ENCODE measurements at places on chromosomes 5 and 9.

DNA sequence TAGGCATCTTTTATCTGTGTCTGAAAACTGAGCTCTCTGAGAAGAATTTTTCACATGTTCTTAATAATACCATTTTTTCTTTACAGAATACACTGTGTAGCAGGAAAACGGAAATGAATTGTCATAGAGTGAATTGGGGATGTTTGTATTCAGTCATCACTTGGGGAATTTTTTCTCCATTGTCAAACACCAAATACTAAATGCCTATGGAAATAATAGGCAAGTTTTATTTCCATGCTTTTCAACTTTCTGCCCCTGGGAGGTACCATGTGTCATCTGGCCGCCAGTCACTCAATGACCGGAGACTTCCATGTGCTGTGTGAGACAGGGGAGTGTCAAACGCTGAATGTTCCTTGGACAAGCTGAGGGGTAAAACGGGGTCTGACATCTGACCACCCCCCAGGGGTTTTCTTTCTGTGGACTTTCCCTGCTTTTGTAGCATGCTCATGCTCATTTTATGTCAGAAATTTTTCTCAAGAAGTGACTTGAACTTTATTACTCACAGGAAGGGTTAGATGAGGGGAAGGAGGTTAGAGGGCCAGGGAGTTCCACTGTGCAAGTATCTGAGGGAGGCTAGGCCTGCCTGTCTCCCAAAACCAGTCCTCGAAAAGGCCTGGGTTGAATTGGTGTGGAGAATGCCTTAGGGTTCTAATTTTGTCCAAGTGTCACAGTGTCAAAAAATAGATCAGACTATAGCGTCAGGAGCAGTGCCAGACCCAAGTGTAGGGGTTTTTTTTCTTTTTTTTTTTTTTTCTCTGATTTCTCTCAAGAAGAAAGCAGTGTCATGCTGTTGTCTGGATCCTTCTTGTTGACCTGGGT is 438.6 kb downstream of the AGTPBP1 start:
- DNase-seq = no peak

DNA sequence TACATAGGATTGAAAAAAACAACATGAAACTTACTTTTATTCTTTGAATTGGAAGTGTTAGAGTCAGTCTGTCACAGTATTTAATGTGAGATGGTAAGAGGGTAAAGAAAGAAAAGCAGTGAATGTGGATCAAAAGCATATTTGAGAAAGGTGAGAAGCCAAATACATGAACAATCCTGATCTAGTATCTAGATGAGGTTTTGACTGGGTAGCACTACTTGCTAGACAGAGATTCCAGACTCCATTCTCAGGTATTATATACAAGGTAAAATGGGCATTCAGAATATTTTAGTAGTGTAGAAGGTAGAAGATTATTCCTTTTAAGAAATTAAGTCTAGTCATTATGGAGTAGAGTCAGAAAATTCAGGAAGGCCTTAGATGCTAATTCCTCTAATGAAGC is 62.2 kb downstream of the SLC38A9 start:
- no peak for DNase-seq

DNA sequence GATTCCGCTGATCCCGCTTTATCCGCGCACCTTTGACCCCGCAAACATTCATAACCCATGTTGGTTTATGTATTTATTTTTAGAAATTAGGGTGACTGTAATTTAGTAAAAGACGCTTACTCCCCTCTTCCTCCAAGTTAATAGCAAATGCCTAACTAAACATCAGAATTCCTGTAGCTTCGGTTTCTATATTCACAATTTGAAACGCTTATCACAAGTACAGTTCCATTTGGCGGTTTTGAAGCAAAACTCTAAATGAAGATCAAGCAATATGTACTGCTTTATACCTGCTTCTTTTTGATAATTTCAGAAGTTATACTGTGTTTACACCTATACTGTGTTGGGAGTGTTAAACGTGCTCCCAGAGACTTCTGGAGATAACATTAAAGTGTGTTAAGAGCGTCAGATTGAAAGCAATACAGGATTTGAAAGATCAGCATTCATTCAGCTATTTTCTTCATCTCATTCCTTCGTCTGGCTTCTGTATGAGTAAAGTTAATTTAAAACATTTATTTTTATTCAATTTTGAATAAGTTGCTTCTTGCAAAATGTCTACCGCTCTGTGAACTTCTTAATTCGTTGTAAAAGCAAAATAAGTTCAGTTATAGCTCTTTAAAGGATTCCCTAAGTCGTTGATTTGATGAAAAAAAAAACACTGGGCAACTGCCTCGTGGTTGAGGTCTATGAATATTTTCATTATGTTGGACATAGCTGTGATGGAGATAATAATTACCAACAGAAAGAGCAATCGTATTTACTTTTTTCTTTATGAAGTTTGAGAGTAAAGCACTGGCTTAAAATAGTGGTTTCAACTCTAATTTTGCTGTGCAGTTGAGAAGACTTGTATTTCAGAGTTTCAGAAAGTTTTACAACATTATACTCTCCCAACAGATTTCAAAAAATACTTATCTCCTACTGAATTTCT is 2.5 kb downstream of the PRDM6 start:
- no peak for DNase-seq

DNA sequence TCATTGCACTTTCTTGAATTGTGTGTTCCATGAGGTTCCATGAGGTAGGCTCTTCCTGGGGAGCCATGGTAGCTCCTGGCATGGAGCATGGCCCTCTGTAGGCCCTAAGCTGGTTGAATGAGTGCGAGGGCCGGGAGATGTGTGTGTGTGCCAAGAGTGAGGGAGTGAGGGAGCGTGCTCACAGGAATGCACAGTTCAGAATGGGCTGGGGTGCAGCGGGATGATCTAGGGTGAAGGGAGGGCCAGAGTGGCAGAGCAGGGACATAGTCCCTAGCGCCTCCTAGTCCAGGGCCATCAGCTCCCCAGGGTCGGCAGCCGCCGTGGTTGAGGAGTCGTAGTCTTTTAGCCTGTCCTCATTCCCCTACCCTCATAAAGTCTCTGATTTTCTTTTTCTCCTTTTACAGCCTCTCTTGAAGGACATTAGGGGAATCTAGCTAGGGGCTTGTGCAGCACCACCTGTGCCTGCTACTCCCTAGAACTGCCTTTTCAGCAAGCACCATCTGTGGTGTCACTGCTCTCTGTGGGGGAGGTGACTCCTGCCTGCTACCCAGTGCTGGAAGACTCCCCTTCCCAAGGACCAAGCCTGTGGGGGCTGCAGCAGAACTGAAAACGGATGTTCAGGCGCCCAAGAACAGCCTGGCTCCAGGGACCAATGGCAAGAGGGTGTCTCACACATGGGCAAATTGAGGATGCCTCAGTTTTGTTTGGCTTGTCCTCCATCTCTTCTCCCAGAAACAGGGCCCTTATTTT is 65.3 kb upstream of the PPARGC1B start:
- DNase-seq = no peak

GRCh38 chr5:85651731-85652130 is 966.0 kb upstream of the COX7C start:
- DNase-seq = no peak

DNA sequence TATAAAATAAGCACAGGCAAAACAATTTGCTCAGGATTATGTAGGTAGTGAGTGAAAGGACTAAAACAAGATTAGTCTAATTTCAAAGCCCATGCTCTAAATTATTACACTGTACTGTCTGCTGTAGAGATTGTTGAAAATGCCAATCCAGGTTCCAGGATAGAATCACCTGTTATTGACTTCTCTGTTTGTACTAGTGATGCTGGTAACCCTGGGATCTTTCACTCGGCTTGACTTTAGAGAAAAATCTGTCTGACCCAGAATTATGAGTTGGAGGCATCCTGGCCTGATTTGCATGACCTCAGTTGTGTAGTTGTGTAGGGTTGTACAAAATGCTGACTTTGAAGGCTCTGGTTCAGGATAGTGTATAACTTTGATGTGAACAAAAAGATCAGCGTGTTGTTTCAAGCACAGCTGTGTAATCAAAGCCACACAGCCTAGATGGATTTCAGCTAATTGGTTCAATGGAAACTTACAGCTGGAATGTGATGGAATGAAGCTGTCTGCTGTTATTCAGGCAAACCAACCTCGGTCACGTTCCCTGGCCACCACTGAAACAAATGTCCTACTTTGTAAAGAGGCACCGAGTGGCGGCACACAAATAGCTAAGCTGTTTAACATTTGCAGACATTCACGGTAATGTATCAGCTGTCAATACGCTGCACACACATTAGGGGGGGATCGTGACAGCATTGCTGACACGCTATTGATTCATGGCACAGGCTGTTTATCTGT is 340.3 kb downstream of the KCTD16 start:
- no peak for DNase-seq

DNA sequence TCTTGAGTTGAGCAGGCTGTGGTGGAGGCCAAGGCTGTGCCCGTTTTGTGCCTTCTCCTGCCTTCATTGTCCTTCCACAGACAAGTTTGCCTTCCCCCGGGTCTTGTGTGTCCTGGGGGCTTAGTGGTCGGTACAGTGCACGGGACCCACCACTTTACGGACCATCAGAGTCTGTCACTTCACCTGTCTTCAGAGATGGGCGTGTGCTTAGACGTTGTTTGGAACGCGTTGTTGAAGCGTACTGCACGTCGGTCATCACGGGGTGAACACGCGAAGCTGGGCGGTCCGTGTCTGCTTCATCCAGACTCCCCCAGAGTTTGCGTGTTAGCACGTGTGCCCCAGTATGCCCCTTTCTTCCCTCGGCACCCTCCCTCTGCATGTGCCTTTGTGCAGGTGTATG is 24.8 kb downstream of the CEP72 start:
- DNase-seq = no peak

DNA sequence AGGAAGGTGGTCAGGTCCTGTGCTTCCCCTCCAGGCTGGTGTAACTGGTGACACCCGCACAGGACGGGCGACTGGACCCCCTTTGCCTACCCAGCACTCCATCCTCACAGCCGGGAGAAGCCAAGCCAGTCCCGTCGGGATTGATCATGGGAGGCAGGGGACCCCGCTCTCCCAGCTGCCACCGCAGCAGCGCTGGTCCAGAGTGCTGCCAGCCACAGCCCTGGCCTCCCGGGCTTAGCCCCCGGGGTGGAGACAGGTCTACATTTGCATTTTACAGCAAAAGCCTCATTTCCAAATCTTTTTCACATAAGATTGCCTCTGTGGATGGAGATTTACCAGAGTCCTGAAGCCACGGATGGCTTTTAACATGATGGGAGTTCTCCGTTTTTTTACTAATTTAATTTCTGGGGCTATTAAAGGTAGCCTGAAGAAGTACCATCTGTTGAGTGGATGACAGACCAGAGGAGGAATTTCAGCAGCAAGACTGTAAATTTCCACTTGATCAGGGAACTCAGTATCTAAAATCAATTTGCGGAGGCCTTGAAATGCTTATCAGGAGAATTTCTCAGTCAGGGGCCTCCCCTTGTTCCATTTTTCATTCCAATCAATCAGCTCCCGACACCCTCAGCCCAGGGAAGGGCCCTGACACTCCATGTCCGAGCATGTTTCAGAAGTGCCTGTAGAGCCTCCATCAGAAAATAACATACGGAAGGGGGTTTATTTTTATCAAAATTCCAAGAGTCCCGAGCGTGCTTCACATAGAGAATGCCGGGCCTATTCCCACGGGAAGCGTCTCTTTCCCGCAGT is 80.6 kb downstream of the OLFM1 start:
- DNase-seq = no peak

GRCh38 chr5:107450531-107450930 is 220.2 kb downstream of the EFNA5 start:
- DNase-seq = no peak

DNA sequence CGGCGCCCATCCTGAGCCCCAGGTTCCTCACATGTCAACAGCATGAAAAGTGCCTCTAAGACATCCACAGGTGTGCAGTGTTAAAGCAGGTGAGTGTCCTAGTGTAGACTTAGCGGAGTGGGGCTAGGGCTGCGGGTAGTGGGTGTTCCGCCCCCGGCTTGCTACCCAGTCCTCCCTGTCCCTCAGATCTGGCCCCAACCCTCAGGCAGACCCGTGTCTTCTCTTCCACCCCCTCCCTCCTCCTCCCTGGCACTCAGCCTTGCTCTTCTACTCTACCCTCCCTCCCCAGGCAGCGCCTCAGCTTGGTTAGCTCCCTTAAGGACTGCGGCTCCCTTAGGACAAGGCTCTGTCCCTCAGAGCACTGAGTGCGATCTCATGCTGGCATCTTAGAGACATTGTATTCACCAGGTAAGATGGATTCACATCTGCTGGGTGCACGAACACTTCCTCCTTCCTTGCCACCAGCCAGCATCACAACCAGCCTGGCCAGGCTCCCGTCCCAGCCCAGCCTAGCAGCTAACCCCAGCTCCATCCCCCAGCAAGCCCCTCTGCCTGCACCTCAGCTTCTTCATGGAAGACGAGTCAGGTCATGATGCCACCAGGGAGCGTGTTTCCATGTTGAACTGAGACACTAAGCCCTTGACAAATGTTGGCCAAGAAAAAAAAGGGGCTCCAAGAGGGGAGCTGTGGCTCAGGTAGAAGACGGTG is 46.8 kb downstream of the NSUN2 start:
- DNase-seq = no peak

DNA sequence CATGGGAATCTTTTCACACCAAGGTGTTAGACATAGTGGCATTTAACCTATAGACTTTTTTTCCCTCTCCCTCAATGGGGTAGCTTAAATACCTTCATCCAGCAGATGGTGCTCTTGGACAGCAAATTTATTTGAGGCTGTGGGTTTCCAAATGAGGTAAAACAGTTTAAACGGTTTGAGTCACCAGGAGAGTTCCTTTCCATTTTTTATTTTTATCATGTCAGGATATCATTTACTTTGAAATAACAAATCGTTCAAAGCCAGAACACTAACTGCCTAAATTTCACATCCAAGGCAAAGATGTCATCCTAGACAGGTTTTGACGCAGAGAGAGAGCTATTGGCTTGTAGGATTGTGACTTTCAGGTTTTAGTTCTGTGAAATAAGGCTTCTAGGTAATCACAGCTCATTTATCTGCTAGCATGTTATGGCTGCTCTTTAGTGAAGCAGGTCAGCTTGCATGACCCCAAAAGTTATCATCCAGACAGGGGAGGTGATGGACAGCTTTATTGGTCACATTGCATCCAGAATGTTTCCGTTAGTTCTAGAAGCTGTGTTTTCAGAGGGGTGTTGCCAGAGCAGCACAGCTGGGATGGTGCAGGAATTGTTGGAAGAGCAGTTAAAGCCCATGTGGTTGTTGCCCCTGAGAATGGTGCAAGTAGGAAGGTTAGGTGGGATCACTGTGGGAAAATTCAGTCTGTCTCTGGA is 69.8 kb downstream of the KDM4C start:
- peak; percentile 49 for DNase-seq

DNA sequence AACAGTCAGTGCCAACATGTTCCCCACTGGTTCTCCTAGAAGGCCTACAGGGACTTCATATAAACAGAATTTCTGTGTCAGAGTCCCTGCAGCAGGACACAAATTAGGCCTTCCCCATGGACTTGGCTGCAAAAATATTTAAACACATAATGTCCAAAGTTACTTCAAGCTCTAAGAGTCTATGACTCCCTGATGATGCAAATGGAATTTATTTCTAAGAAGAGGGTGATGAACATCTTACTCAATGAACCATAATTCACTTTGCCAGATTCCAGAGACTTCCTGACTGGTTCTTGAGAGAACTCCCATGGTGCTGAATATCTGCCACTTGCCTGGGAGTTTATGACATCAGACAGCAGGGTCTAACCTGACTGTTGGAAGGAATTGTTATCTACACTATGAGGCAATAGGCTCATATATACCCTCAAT is 32.7 kb upstream of the ADRA1B start:
- no peak for DNase-seq
